Stimulated activated CD4-positive, alpha-beta T cell treated with anti-CD3 and anti-CD28 coated beads, Interleukin-4, amount 100 ng/mL, for 4 hours (primary cell): ENCODE measurements at places on chromosomes 12 and 14.

DNA sequence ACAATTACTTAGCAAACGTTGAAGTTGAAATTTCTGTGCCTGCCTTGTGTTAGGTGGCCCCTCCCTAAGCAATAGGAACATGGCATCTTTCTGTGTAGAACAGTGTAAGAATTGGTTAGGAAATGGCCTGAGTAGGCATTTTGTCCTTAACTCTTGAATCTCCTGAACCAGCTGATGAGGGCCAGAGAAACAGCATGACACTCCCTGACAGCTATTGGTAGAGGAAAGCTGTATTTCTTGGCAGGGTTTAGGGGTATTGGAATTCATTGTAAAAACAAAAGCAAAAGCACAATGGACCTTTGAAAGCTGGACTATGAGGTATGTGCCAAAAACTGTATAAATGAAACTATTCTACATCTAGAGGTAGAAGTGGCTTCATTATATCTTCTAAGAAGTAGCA lies 40.6 kb upstream of the LRTM2 start:
- no peak for DNase-seq

- no peak for DNase-seq
These were observed 82.8 kb upstream of the CAPRIN2 start for GRCh38 chr12:30837595-30837994.

DNA sequence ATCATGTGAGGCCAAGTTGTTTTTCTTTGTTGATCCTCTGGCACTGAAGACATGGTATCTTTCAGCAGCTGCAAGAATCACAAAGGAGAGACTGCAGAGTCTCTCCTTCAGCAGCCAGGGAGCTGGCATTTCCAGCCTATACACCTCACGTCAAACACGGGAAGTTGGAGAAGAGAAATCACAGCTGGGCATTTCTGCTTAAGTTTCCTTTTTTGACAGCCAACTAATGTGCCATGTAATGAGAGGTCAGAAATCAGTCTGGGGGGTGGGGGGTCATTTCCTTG lies 28.3 kb downstream of the PHLDA1 start:
- DNase-seq = no peak

- DNase-seq = no peak
These were observed 75.5 kb downstream of the ACADS start for GRCh38 chr12:120801146-120801545.

- no peak for DNase-seq
These were observed 25.4 kb downstream of the SRRM4 start for GRCh38 chr12:119006746-119007145.

- DNase-seq = no peak
These were observed 71.7 kb downstream of the KCNC2 start for GRCh38 chr12:75137896-75138295.

- DNase-seq = peak; percentile 8
These were observed 1.3 kb downstream of the CAMKK2 start for GRCh38 chr12:121295116-121295745.

GRCh38 chr12:132046561-132046960 lies 96.8 kb downstream of the EP400 start:
- DNase-seq = no peak

- peak; percentile 76 for DNase-seq
These were observed 2.7 kb upstream of the GALNT6 start for GRCh38 chr12:51393676-51394545.

DNA sequence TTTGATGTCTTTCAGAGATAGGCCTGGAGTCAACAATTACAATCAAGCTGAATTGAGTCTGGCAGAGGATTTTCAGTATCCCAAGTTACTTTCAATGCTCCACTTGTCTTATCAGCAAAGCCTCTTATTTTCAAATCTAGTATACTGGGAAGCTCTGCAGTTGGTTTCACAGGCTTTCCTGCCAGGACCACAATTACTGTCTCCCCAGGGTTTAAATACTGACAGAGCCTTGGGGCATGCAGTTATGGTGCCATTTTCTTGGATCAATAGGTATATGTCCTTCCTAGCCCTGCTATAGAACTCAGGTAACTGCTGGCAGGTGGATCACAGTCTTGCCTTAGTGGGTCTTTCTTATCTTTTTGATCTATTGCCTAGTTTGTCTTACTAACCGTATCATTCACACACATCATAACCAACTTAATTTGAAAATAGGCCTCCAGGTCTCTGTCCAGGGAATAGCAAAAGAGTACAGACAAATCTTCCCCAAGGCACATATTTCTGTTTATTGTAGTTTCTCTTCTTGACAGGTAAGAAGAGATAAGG lies 22.4 kb upstream of the RNU6-8 start:
- DNase-seq = no peak

DNA sequence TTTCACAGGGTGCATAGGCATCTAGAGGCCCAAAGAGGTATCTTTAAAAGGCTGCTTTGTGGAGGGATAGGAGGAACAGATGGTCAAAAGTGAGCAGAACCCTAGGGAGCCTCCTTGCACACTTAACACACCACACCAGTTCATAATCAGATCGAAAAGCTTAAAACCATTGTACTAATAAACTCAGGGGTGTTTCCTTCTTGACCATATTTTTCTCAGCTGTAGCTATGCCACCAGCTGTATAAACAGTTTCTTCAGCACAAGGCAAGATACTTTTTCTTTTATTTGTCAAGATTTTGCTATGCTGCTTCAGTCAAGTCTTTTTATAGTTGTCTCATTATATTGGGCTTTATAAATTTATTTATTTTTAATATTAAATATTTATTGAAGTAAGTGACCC lies 88.7 kb downstream of the RIC8B start:
- DNase-seq = no peak

- DNase-seq = no peak
These were observed 208.3 kb downstream of the SYNE2 start for GRCh38 chr14:64061115-64061514.

DNA sequence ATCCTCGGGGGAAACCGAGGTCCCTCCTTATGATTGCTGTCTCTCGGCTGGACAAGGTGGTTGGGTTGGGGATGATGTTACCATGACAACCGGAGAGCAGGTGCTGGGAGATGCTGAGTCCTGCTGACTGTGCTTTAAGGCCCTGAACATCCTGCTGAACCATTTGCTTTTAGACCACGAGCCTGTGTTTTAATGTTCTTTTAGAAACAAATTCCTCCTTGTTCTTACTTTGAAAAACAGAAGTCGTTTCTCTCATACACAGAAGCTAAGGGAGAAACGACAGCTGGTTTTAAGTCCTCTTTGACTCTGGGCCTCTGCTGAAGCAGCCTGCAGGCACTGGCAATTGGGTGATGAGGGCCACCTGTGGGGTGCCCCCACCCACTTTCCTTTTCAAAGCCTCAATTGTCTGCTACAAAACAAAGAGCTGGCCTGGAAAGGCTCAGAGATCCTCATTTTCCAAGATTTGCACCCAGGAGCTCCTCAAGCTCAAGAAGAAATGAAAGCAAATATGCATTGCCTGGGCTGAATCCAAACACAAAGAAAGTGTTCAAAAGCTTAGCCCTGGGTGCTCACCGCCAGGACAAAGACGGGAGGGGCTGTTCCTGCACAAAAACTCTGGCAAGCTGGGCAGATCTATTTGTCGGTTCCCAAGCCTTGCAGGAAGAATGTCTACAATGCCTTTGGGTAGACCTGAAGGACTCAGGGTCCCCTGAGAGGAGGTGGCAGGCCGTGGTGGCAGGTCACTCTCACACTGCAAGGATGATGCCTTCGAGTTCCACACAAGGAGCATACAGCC lies 90.0 kb upstream of the CLMN start:
- no peak for DNase-seq

GRCh38 chr14:105090493-105091053 lies 25.3 kb upstream of the GPR132 start:
- peak; percentile 76 for DNase-seq

- DNase-seq = no peak
These were observed 22.3 kb downstream of the FBXW8 start for GRCh38 chr12:116933091-116933490.

GRCh38 chr12:6532927-6533652 lies 1.2 kb upstream of the GAPDH start:
- no peak for DNase-seq

- DNase-seq = no peak
These were observed 28.0 kb upstream of the C14orf132 start for GRCh38 chr14:96011131-96011530.

DNA sequence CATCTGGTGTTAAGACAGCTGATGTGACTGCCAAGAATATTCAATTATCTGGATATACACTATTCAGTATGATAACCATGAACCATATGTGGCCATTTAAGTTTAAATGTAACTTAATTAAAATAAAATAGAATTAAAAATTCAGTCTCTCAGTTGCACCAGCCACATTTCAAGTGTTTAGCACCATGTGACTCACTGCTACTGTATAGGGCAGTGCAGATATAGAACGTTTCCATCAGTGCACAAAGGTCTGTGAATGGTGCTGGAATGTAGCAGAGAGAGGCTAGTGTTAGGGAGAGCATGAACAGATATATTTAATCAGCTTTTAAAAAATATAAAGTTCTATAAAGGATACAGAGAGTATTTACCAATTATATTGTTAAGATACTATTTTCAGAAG lies 28.7 kb downstream of the ARID4A start:
- no peak for DNase-seq

DNA sequence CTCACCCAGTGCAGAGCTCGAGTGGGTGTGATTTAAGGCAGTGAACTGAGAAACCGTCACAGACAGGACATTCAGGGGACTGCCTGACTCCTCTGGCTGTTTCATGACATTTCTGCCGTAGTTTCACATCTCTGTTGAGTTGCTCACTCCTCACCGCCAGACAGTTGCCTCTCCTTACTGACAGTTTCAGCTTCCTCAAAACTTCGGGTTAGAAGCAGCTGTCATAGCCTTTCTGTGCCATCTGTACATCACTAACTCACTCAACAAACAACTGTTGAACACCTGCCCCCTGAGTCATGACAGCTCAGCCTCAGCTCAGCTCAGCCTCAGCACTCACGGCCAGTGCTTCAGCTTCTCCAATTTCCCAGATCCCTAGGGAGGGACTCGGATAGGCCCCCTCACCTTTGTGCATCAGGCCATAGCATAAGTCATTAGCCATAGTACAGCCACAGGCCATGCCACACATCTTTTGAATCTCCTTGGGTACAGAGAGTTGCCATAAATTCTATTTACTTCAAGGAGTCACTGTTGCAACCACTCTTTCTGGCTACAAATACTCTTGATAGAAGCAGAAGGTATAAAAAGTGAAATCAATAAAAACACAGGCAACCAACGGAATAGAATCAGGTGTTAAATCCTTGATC lies 6.2 kb upstream of the SLC15A4 start:
- no peak for DNase-seq

DNA sequence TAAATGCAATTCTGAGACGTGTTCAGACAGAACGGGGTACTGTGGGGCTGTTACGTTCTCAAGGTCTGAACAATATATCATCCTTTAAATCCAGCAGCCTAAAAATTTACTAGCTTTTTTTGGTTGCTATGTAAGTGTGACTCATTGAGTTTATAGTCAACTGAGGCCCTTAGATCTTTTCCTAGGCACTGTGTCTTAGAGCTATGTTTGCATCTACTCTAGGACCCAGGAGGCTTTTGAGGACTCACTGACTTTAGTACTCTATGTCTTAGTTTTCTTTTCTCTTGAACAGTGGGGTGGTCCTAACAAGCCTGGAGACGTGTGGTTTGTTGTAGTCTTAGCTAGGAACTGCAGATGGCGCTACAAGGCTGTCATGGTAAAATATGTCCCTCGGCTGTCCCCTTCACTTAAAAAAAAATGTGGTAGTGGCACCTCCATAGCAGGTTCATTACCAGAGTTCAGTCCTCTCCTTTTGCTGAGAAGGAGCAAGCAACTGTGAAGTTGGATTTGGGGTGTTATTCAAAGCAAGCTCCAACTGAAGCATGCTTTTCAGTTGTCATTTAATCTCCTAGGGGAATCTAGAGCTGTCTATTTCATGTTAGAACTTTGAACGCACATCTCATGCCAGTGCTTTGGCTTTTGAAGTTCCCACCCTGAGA lies 8.7 kb upstream of the SPATS2 start:
- DNase-seq = peak; percentile 40

DNA sequence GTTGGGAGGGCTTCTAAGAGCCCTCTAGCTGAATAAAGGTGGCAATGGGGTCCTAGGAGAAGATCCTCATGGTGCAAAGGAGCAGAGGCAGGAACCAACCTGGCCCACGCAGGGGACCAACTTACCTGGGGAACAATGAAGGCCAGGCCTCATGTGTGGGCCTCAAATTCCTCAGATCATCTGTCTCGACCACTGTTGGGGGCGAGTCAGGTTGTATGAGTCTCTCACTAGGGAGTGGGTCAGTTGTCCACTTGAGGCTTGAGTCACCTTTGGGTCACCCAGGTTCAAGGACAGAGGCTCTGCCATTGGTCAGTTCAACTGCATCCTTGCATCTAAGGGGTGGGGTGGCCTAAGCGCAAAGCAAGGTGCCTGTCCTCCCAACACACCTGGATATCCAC lies 43.7 kb upstream of the BDKRB2 start:
- DNase-seq = no peak

DNA sequence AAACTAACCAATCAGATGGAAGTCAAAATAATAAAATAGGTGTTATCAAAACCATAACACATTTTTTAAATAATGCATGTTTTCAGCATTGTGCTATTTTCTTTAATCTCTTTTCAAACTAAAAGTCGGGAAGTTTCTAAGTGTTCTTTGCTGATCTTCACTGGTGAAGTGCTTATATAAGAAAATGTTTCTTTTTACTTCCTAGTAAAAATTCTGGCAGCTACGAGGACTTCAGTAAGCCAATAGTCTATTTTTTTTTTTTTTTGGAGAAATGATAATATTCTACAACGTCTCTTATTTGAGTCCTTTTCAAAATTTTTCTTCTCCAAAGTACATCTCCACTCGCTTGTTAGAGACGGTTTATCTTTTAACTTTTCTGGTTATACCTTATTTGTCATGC lies 448.0 kb downstream of the SLC6A15 start:
- no peak for DNase-seq

GRCh38 chr14:54786838-54787237 lies 115.8 kb downstream of the GCH1 start:
- no peak for DNase-seq

DNA sequence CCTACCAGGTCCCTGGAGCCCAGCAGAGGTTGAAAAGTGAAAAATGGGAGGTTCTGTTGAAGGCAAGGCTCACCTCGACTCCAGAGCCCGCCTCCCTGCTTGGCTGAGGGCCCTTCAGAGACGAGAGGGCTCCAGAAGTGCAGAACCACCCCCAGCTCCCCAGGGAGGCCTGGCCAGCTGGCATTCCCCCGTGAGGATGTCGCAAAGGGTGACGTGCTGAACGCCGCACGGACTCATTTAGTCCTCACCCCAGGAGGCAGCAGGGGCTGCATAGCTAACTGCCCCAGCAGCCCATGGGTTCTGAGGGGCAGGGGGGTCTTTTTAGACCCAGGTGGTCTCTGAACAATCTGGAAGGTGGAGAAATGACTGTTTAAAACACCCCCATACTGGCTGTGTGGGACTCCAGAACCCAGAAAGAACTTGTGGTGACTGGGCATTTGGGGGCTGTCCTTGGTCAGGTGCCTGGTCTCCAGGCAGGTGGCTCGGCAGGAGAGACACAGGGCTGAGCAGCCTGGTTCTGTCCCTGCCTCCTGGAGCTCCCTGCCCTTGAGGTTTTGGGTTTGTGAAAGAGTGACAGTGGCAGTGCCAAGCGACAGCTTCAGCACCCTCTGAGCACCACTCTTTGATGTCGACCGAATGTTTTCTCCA lies 32.0 kb downstream of the ANAPC7 start:
- no peak for DNase-seq

- no peak for DNase-seq
These were observed 20.1 kb upstream of the PLXNC1 start for GRCh38 chr12:94128280-94128679.
